Progenitor cell of endocrine pancreas (in vitro differentiated cells): ENCODE measurements at places on chromosomes 1 and 21. TPM values are rescaled to one million over a fixed set of nuclear protein-coding genes. Genes with fewer than 3 reads are reported as not detected.
A peak's percentile ranks its signal among the peaks of the same experiment; 100 is the strongest.

The AMPD1 gene
- total RNA-seq, result not detected in 2 replicates

The WLS gene
- total RNA-seq, result 123 and 140 TPM in 2 replicates

The ALPL gene
- total RNA-seq, result 18.8 and 19.8 TPM in 2 replicates

The CR1L gene
- not detected in 2 replicates for total RNA-seq

The FCGR3A gene
- not detected in 2 replicates for total RNA-seq

The MYBPH gene
- total RNA-seq, result not detected in 2 replicates

The KANK4 gene
- total RNA-seq, result 1.0 and 1.2 TPM in 2 replicates

The PPCS gene
- 48.5 and 49.4 TPM in 2 replicates for total RNA-seq

The FLG2 gene
- total RNA-seq, result not detected in 2 replicates

The SLAMF8 gene
- not detected in 2 replicates for total RNA-seq

The MTMR11 gene
- total RNA-seq, result 8.5 and 10.6 TPM in 2 replicates

The PGD gene
- total RNA-seq, result 254 and 263 TPM in 2 replicates

The NEGR1 gene
- total RNA-seq, result 1.6 and 3.1 TPM in 2 replicates

DNA sequence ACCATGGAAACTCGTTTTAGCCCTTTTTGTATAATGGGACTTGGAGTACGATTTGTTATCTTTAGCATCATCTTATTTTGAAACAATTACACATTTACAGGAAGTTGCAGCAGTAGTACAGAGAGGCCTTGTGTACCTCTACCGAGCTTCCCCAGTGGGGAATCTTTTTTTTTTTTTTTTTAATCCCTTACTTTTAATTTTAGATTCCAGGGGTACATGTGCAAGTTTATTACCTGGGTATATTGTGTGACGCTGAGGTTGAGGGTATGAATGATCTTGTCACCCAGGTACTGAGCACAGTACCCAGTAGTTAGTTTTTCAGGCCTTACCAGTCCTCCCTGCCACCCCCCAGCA is 45.9 kb downstream of the HHAT start:
- no peak for DNase-seq

DNA sequence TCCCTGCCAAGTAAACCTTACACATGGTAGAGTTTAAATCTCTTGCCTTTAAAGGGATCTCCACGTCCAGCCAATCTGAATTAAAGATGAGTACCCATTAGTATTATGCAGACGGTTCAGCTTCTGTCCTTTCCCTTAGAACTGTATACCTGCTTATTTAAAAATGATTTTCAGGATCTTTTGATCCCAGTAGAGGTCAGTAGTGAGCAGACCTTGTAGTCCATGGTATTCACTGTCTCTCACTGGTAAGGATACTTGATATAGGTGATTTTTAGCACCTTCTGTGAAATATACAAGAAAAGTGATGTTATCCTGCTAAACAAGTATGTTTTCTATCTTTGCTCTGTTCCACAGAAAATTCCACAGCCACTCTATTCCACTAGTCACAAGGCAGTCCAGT is 1211.6 kb upstream of the ADGRL4 start:
- DNase-seq, result no peak

- no peak for DNase-seq
Observed at GRCh38 chr1:30037251-30038118, 685.9 kb downstream of the MATN1 start.

- no peak for DNase-seq
Observed at GRCh38 chr1:164891615-164892014, 332.6 kb downstream of the PBX1 start.

- DNase-seq, result no peak
Observed at GRCh38 chr1:169527451-169528214, 41.9 kb upstream of the SLC19A2 start.

DNA sequence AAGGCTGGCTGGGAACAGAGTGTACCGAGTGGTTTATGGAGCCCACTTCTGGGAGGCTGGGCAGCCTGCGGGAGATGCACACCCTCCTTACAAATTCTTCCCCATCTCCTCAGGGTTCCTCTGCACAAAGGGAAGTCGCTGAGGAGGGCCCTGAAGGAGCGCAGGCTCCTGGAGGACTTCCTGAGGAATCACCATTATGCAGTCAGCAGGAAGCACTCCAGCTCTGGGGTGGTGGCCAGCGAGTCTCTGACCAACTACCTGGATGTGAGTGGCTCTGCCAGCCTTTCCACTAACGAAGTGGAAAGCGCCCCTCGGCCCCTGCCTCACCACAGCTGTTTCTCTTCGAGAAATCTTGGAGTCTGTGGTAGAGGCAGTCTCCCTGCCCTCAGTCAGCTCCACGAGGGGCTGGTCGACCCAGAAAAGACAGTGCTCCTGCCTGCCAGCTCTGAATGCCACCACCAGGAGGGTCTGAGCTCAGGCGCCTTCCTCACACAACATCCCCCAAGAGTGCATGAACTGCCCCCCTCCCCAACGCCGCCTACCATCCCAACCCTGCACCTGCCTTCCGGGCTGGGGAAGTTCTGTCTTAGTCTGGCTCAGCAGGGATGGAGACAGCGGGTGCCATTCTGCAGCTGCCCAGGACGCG is 31.8 kb downstream of the PROK1 start:
- DNase-seq, result no peak

DNA sequence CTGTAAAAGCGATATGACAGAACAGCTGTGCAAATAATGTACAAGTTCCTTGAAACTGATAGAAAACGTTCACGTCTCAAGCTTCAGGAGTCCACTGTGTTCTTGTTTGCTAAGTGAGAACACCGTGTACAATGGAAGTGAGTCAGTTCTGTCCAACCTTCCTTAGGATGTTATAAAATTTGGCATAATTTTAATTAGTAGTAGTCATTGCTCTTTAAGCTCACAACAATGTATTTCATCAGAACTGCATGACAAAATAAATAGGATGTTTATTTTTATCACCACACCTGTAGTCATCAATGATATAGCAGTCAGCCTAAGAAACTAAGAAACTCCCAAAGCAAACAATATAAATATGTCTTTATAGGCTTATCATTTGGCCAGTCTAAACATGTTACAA is 53.0 kb downstream of the RGS2 start:
- no peak for DNase-seq

- no peak for DNase-seq
Observed at GRCh38 chr21:35995522-35996088, 64.7 kb downstream of the SETD4 start.

DNA sequence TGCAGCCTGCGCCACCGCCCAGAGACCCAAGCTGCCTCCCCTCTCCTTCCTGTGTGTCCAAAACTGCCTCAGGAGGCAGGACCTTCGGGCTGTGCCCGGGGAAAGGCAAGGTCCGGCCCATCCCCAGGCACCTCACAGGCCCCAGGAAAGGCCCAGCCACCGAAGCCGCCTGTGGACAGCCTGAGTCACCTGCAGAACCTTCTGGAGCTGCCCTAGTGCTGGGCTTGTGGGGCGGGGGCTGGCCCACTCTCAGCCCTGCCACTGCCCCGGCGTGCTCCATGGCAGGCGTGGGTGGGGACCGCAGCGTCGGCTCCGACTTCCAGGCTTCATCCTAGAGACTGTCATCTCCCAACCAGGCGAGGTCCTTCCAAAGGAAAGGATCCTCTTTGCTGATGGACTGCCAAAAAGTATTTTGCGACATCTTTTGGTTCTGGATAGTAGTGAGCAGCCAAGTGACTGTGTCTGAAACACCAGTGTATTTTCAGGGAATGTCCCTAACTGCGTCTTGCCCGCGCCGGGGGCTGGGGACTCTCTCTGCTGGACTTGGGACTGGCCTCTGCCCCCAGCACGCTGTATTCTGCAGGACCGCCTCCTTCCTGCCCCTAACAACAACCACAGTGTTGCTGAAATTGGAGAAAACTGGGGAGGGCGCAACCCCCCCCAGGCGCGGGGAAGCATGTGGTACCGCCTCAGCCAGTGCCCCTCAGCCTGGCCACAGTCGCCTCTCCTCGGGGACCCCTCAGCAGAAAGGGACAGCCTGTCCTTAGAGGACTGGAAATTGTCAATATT is 19.0 kb upstream of the CCDC27 start:
- no peak for DNase-seq

- no peak for DNase-seq
Observed at GRCh38 chr1:233033361-233033760, 83.0 kb downstream of the NTPCR start.

- DNase-seq, result no peak
Observed at GRCh38 chr1:180935326-180936109, 22.8 kb downstream of the KIAA1614 start.

DNA sequence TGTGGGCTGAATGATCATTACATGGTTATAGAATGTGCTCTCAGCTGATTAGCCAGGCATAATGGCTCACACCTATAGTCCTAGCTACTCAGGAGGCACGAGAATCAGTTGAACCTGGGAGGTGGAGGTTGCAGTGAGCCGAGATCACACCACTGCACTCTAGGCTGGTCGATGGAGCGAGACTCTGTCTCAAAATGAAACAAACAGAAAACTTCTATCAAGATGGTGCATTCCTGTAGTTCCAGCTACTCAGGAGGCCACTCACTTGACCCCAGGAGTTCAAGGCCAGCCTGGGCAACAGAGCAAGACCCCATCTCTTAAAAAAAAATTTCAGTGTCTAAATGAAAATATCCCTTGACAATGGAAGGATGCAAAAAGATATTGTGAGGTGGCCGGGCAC is 10.9 kb downstream of the TIMM17A start:
- DNase-seq, result no peak

DNA sequence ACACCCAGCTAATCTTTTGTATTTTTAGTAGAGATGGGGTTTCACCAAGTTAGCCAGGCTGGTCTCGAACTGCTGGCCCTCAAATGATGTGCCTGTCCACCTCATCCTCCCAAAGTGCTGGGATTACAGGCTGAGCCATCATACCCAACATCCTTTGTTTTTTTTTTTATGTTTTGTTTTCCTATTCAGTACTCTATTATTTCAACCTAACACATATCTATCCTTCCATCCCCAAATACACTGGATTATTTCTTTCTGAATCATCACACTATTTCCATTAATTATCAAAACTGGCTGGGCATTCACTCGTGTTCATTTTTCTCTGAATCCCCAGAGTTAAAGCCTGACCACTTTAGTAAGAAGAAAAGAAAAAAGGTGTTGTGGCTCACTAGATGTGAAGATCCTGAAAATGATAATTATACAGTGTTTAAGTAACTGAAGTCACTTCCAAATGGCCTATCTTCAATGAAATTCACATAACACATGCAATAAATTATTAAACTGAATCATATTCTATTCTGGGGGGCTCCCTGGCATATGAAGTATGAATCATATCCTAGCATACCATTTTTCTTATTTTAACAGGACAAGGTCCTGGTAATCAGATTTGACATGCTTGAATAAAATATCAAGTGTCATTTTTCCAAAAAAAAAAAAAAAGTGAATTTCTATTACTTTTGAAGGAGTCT is 1754.2 kb downstream of the BRINP3 start:
- DNase-seq, result no peak

GRCh38 chr1:95195046-95195445 is 39.0 kb upstream of the RWDD3 start:
- DNase-seq, result no peak

GRCh38 chr1:91122106-91122717 is 100.4 kb upstream of the ZNF644 start:
- DNase-seq, result no peak

DNA sequence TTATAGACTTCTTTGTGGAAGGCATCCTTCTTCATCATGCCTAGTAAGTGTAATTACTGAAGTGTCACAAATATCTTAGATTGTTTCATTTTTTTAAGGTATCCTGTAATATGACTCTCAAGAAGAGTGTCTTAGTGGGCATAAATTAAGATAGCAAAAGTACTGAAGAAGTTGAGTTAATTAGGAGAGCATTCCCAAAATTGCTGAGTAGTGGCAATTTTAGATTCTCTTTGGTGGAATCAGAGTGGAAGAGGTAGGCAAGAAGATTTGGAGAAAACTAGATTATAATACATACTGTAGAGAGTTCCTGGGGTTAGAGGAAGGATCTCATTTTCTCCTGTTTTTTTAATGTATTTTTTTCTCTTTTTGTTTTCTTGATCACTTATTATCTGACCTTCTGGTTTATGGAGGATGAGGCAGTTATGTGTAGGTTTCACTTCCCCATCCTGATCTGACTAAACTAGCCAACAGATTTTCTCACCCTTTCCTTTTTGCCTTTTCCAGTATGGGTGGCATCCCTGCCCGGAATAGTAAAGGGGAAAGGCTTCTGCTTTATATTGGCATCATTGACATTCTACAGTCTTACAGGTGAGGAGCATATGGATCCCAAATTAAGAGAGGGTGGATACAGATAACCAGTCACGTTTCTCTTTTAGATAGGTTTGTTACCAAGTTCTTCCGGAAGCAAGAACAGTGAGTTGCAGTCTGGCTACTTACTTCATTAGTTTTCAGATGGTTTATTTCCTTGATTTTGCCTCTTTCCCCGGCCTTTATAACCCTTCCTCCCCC is 16.7 kb upstream of the PSMD4 start:
- DNase-seq, result no peak

- peak; percentile 43 for DNase-seq
Observed at GRCh38 chr1:37793773-37794371, at the start of gene MANEAL. Gene MANEAL, plus strand, starts transcription at chr1:37793847. Its CDS starts 336 bp downstream, at chr1:37794183.

DNA sequence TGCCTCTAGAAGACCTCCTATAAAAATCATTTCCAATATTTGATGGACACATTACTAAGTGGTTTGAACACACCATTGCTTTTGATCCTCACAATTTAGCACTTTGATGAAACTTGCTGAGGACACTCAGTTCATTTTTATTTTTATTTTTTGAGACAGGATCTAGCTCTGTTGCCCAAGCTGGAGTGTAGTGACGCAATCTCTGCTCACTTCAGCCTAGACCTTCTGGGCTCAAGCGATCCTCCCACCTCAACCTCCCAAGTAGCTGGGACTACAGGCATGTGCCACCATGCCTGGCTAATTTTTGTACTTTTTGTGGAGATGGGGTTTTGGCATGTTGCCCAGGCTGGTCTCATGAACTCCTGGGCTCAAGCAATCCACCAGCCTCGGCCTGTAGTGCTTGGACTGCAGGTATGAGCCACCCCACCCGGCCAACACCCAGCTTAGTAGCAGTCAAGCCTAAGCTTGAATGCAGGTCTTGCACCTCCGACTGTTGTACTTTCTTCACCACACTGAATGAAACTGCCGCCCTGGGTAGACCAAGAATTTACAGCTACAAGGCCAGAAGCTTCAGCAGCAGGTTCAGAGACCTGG is 24.8 kb upstream of the ATP2B4 start:
- DNase-seq, result no peak

GRCh38 chr1:225595974-225596551 is 56.9 kb downstream of the ENAH start:
- DNase-seq, result no peak

DNA sequence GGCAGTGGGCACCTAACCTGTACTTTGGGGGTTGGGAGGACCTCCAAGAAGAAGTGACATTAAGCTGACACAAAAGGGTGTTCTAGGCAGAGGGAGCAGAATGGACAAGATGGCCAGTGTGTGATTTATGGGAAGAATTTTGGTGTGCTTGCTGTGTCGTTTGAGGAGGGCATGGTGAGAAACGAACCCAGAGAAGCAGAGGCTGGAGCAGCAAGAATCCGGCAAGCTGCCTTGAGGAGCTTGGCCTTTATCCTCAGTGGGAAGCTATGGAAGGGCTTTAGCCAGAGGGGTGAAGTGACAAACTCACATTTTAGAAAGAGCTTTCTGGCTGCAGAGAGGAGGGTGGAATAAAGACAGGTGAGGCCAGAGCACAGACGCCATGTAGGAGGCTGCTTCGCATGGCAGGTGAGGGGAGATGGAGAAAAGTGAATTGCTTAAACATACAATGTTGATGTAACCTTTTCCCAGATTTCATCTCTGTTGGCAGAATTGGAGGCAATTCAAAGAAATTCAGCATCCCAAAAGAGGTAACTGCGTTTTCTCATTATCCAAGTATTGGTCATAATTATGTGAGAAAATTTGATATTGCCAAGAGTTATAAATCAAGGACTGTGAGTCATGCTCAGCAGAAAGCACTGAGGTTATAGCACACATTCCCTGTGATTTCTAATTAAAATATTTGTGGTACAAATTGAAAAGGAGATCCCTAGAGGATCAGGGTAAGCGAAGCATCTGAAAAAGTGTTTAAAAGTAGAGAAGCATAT is 26.5 kb downstream of the TRIM45 start:
- DNase-seq, result no peak
